Mucosa of descending colon (tissue), 3 donors: ENCODE measurements at places on chromosomes 5 and 9. TPM values are rescaled to one million over a fixed set of nuclear protein-coding genes. Genes with fewer than 3 reads are reported as not detected.

DNA sequence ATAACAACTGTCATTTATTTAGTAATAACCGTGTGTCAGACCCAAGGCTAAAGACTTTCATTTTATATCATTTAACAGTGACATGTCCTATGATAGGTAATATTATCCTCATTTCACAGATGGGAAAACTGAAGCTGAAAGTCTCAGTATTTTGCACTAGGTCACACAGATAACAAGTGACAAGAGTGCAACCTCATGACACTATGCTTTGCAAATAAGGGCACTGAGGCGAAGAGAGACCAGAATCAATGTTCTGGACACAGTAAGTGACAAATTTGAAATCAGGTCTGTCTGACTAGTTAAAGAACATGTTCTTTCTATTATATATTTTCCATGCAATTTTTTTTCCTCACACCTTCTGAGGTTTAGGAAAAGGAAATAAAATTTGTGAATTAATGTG lies 585.7 kb downstream of the LRRC70 start:
- no peak for DNase-seq

DNA sequence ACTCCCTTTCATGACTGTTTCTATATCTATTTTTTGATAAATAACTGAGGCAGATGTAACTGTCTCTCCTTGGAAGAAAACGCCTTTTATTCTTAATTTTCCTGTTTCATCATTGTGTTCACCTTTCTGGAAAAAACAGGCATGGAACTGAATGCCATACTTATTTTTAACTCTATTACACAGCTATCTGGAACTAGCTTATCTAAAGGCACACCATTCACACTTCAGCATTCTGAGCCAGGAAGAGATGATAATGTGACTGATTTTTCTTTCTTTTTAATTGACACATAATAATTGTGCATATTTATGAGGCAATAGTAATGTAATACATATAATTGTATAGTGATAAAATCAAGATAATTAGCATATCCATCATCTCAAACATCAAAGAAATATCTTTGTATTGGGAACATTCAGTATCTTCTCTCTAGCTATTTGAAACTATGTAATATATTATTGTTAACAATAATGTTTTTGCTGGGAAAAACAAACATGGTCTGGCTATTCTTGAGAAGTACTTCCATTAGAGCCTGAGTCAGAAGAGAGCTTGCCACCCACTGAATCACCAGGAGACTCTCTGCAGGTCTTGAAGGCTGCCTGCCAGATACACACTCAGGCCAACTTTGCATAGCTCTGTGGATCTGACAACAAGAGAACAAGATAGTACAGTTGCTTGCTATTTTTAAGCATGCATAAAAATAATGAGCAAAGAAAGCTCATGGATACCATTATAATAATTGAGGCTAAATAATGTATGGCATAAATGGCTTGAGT lies 501.0 kb upstream of the EDIL3 start:
- DNase-seq: no peak

GRCh38 chr5:179287071-179287470 lies 58.2 kb downstream of the ADAMTS2 start:
- DNase-seq: no peak

- DNase-seq: no peak
These were observed 181.3 kb downstream of the SNCAIP start for GRCh38 chr5:122493091-122494021.

GRCh38 chr5:10584714-10585517 lies 21.0 kb downstream of the ANKRD33B start:
- DNase-seq: no peak

The IQGAP2 gene
- total RNA-seq: 59.7 TPM

The SLC6A3 gene
- total RNA-seq: not detected

The PCDHGA11 gene
- 5.6 TPM for total RNA-seq

The SLC46A2 gene
- not detected for total RNA-seq

DNA sequence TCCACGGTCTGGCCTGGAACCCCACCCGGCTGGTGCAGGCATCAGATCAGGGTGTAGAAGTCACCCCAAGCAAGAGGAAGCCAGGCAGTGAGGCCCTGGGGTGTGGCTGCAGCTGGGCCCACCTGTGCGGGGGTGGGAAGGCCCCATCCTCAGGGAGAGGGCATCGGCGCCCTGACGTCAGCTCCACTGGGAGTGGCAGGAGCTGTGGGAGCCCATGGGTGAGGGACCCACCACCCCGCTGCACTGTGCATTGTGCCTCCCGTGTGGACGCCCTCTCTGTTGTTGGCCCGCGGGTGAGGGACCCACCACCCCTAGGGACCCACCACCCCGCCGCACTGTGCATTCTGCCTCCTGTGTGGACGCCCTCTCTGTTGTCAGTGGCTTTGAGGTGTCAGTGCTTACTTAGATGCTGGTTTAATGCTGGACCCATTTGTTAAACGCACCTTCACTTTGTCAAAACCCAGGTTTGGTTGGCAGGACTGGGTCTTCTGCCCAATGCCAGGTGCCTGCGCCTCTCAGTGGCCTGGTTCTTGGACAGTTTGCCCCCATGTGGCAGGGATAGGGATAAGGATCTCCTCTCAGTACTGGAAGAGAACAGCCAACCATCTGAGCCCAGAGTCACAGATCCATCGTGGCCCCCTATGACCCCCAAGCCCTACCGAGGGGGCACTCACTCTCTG lies 6.9 kb upstream of the EXOC3 start:
- peak; percentile 46 for DNase-seq

DNA sequence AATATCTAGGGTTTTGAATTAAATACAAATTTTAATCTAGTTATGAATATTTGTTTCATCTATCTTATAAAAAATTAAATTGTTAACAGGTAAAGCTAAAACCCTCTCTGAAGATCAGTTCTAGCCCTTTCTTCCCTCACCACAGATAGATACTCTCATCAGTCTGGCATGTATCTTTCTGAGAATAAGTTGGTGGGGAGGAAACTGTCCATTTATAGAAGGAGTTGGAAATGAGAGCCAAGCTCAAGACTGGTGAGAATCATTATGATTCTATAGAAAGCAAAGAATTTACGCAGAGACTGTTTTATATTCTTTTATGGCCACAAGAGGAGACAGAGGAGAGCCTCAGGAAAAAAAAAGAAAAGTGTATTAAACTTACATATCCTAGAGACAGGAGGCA lies 59.0 kb downstream of the STARD4 start:
- DNase-seq: no peak

DNA sequence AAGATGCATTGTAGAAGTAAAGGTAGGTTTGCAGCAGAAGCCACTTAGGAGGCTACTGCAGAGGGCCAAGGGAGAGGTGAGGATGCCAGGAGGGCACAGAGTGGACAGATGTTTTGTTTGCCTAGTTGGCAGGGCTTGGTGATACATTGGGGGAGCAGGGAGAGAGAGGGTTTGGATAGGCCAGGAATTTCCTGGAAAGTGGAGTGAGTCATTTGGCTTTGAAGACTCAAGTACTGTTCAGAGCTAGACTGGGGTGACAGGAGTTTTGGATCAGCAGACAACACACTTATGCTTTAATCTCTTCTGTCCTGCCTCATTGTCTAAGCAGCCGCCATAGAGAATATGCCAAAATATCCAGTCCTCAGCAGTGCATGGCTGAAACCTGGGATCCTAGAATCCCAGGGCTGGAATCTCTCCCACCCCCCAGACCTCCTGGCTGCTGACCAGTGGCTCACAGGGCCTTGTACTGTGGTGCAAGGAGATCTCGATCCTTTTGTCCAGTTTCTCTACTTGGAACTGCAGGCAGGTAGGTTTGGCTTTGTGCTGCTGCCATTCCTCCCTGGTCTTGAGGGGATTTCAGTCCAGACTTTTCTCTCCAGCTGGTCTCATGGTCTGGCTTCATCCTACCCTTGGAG lies 11.0 kb downstream of the TMEM268 start:
- DNase-seq: no peak

The CDH6 gene
- total RNA-seq: 0.81 TPM

The GKAP1 gene
- total RNA-seq: 17.9 TPM

The TMEM174 gene
- not detected for total RNA-seq

GRCh38 chr9:38227061-38227540 lies 158.1 kb upstream of the SHB start:
- no peak for DNase-seq

DNA sequence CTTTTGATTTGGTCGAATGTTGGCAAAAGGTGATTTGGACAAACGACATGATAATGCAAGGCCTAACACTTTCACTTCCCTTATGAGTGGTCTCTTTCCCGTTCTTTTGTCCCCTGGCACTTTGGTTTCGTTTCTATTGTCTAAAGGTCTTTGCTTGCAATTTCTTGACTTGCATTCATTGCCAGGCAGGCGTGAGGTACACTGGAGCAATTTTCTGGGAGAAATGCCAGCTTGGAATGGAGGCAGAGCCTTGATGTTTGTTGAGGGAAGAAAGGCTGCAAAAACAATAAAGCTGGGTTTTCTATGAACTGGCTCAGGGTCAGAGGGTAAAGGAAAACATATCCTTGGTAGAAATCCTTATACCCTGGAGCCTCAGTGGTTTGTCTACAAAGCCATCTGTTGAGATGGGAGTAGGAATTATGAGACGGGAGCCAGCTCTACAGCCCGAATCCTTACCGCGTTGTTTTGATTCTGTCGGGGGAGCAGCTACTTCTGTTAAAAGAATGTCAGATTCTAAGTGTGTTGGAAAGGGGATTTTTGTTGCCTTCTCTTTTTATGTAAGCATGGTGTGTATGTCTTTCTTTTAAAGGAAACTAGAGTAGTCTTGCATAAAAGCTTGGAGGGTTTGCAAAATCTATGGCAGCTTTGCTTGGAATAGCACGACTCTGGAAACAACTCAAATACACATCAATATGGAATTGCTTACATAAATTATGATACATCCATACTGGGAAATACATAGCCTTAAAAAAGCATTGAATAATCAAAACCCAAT lies 158.9 kb downstream of the RMI1 start:
- no peak for DNase-seq

DNA sequence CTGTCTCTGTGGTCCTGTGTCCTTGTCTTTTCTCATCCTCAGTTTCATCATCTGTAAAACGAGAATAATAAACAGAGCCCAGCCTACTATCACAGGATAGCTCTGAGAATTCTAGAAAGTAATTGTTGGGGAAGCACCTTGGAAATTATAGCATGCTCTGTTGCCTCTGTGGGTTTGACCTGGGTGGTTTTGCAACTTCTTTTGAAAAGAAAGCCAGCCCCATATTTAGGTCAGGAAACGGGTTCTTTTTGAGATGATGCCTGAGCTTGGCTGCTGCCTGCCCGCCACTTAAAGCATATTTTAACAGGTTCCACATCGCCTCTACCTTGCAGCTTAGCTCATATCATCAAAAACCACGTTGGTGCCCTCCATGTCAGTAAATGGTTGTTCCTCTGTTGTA lies 111.1 kb downstream of the TLR4 start:
- DNase-seq: no peak

DNA sequence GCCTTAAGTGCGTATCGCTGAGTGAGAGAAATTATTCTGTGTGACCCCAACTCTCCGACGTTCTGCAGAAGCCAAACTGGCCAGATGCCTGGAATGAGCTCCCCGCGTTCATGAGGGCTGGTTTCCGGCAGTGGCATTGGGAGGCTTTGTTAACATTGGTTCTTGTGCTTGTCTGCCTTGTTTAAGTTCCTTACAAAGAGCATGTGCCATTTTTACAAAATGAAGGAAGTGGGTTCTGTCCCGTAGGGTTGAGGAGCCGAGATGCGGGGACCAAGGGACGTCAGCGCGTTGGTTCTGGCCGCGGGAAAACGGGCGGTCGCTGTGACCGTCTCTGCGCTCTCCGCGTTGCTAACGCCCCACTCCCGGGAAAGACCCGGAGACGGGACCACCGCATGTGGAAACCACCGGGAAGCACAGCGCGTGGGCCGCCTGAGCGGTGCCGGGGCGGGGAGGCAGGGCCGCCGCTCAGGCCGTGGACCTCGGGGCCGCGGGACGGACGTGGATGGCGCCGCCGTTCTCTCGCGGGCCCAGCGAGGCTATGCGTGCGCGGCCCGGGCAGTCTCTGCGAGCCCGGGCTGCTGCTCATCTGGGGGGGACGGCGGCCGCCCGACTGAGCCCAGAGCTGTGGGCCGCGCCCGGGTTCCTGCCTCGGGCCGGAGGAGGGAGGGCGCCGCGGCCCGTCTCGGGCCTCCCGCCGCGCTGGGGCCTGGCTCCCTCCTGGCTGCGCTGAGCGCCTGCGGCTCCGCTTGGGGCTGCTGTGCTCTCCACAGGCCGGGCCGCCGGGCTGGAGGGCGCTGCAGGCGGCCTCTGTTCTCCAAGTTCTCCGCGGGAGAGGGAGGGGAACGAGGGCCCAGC lies 13.4 kb downstream of the RABL6 start:
- no peak for DNase-seq

The EPB41L4B gene
- 163 TPM for total RNA-seq

GRCh38 chr9:89317282-89317681 lies 1.0 kb upstream of the SECISBP2 start:
- no peak for DNase-seq

DNA sequence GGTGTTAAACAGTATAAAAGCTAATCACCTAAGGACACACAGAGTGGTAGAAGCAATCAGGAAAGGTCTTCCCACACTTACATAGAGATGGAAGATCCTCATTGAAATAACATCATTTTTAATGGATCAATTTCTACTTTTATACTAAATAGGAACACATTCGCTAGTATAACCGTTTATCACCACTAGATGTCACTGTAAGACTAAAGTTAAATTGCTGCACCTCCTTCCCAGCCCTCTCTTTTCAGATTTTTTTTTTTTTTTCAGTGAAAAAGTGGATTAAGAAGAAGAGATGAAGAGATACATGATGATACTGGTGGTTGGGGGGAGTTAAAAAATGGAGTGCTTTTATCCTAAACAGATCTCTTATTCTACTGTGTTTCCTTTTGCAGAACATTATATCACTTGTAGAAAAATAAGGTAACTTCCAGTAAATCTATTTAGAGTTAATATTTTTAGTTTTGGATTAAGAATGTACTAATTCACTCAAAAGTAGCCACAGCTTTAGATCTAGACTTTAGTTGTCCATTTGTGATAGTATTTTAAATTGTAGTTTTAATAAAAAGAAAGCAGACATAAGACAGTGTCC lies 116.9 kb upstream of the ARRDC3 start:
- DNase-seq: no peak

DNA sequence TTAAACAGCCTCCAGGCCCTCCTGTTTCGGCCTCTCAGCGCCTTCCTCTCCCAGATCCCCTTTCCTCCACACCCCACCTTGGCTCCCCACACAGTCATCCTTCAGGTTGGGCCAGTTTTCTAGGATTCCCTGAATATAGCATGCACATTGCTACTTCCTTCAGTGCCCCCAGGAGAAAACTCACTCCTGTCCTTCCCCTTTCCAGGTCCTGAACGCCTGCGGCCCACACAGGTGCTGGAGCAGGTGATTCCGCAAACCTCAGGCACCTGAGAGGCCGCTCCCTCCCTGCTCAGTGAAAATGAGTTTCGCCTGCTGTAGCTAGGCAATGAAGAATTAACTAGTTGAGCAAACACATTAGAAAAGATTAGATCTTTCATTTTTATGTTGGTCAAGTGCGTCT lies 185.0 kb downstream of the MED10 start:
- DNase-seq: no peak
